Activated CD4-positive, alpha-beta T cell treated with anti-CD3 and anti-CD28 coated beads for 1 hour (primary cell): ENCODE measurements at places on chromosomes 16 and 17.

DNA sequence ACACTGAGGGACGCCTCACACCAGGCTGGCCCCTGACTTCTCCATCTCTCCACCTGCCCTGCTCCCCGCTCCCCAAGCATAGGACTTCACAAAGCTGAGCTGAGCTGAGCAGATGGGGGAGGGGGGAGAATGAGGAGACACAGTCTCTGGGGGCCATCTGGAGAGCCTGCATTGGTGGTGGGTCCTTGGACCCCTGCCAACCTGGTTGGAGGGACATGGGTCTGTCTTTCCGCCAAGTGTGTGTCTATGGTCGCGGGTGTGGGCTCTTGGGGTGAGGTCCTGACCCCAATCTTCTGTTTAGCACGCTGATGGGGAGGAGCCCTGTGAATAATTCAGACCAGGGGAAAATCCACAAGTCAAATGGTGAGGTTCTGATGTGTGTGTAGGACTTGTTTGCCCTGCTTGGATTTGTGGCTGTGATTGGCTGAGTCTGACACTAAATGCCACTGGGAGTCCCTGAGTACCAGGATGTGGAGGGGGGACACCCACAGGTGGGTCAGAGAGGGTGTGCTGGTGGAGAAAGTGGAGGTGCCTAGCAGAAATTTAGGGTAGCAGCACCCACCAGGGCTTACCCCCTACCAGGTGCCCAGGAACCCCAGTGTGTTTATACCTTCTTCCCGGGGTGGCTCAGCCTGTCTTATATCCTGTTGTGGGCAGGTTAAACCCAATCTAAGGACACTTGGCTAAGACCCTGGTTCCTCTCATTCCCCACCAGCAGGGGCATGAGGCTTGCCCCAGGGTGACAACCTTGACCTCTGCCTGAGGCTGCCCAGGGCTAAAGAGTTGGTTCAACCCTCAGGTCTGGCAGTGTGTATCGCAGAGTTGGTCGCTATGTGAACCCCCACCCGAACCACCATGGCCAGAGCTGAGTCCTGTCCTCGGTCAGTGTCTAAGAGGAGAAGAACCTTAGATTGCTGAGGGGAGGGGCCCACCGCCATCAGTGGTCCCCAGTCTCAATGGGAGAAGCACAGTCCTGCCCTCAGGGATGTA lies 2.1 kb downstream of the FMNL1 start:
- DNase-seq, result no peak

- no peak for DNase-seq
These were observed 15.0 kb downstream of the THUMPD1 start for GRCh38 chr16:20726661-20727060.

GRCh38 chr16:74219706-74220105 lies 76.9 kb upstream of the PSMD7 start:
- no peak for DNase-seq

DNA sequence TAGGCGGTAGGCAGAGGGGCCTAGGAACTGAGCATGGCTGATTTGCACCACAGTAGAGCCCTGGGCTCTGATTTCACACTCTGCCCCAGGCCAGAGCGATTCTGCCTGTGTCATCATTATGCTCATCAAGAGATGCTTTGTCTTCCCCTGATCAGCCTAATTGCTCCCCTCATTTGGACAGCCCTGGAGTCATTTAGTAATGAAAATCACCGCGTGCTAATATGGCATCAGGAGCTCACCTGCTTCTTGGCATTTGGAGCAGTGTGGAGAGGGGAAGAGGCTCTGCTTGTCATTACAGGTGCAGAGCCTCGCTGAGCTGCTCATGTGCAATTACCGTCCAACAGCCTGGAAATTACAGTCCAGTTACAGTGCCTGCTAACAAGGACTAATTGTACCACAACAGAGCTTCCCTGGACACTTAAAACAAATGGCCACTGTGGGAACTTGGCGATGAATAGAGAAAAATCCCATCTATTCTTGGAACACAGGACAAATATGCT lies 157.1 kb upstream of the WSCD1 start:
- no peak for DNase-seq

GRCh38 chr17:51778842-51779241 lies 379.7 kb downstream of the CA10 start:
- no peak for DNase-seq

DNA sequence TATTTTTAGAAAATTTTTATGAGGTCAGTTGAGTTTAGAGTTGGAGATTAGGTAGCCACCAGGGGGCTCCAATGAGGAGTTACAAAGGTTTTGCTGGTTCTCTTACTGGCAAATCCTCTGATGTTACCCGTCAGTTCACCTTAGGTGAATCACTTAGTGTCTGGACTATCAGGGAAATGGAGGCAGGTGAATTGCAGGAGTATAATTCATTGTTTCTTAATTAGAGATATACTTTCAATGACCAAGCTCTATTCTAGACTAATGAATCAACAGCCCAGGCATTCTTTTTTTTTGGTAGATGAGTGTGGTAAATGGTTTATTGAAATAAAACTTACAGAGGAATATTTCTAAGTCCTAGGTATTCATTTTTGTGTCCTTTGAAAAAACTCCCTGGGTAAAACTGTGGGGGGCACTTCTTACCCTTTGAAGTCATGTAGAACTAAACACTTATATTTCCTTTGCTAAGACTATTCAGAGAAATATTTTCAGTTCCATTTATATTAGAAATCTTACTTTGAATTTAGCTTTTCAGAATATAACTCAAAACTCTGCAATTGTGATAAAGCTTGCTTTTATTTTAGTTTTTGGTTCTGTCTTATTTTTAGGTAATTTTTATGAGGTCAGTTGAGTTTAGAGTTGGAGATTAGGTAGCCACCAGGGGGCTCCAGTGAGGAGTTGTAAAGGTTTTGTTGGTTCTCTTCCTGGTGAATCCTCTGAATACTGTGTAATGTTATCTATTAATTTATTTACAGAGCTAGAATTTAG lies 17.7 kb downstream of the PSMD11 start:
- DNase-seq, result no peak

DNA sequence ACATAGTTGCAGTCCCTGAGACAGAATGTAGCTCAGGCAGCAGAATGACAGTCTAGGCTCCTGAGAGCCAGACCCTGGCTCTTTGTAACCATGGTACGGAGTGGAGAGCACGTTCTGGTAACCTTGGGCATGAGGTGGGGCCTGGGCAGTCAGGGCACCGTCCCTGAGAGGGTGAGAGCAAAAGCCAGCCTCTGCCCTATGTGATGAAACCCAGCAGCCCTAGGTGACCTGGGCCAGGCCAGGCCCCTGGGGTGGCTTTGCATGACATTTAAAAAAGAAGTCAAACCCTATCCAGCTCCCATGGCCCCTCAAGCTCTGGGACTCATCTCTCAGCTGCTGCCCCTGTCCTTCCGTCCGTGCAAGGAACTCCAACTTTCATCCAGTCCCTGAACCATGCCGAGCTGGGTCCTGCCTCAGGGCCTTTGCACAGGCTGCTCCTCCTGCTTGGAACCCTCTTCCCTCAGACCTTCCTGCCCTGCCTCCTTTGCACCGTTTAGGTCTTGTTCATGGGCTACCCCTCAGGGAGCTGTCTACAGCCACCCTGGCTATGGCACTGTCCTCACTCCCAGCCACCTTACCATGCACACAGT lies 188.6 kb downstream of the NTN1 start:
- no peak for DNase-seq

- DNase-seq, result no peak
These were observed 26.1 kb upstream of the MLKL start for GRCh38 chr16:74726716-74727115.

DNA sequence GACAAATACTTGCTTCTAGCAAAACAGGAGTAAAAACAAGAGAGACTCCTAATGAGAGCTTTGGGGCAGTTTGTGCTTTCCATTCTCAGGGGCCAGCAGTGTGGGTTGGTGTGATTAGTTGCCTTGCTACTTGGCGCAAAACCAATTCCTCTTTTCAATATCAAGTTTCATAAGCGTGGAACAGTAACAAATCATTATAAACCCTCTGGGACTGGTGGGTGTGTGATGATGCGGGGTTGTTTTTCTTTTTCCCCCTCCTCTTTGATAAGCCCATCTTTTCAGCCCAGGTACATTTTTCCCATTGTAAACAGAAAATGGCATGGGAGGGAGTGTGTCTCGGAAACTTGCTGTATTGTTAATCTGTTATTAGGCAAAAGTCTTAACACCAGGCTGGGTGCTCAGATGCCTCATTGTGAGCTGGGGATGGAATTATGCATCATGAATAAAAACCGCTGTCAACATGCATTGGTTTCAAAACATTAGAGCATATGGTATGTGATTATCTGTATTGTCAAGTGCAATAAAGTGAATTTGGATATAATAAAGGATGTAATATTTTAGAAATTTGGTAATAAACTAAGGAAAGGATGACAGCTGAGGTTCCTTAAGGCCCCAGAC lies 166.4 kb downstream of the CCDC182 start:
- DNase-seq, result no peak

- DNase-seq, result no peak
These were observed 9.4 kb upstream of the TEDC2 start for GRCh38 chr16:2450535-2450934.

GRCh38 chr17:64240741-64241347 lies 22.2 kb downstream of the TEX2 start:
- DNase-seq, result no peak

- no peak for DNase-seq
These were observed 1541.7 kb upstream of the CDH8 start for GRCh38 chr16:63577891-63578290.

GRCh38 chr17:44601973-44602372 lies 44.7 kb downstream of the FZD2 start:
- no peak for DNase-seq

GRCh38 chr16:65967376-65967775 lies 399.1 kb upstream of the CDH5 start:
- no peak for DNase-seq

GRCh38 chr17:36593656-36594316 lies 2.1 kb downstream of the DHRS11 start:
- no peak for DNase-seq
